T-helper 1 cell (primary cell): ENCODE measurements at places on chromosomes 3 and 15.

DNA sequence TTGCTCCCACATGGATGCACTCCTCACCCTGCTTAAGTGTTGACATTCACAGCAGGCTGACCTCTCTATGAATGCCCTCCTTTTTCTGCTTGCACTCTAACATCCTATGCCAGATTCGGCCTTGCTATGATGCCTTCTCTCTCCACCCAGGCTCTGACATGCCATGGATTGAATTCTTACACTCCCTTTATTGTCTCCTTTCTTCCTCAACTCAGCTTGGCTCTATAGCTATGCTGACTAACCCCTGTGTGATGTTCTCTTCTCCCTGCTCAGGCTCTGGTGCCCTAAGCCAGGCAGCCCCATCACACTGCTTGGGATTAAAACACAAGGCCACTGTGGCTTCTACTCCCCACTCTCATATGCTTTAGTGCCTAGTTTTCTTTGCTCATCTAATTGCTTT is 563.7 kb downstream of the NSUN3 start:
- no peak for DNase-seq

GRCh38 chr3:157087780-157088600 is 72.0 kb downstream of the CCNL1 start:
- DNase-seq: no peak

DNA sequence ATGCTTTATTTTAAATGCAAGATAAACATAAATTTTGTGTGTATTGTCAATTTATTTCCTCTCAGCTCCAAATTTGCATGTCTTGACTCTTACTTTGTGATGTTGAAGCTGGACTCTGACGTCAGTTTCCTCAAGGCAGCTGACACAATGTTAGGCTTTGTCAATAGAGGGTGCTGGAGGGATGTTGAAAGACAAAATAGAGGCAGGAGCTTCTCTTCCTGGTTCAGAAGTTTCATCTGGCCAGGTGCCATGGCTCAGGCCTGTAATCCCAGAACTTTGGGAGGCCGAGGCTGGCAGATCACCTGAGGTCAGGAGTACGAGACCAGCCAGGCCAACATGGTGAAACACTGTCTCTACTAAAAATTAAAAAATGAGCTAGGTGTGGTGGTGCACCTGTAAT is 408.6 kb downstream of the GBE1 start:
- no peak for DNase-seq

- DNase-seq: no peak
Observed at GRCh38 chr3:126137490-126138130, 42.8 kb downstream of the ALDH1L1 start.

GRCh38 chr3:123424321-123424998 is 24.4 kb downstream of the ADCY5 start:
- DNase-seq: no peak

DNA sequence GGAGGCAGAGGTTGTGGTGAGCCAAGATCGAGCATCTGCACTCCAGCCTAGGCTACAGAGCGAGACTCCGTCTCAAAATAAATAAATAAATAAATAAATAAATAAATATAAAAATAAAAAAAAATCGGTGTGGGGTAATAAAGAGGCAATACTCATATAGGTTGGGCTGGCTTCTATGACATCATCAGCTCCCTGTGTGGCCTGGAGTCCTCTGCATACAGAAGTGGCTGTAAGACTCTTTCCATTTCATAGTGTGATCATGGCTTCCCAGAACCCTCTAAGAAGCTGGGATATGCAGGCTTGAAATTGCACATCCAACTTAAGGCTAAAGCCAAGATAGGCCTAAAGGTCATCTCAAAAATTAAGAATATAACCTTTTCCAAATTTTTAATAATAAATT is 101.6 kb downstream of the ZIC4 start:
- no peak for DNase-seq

DNA sequence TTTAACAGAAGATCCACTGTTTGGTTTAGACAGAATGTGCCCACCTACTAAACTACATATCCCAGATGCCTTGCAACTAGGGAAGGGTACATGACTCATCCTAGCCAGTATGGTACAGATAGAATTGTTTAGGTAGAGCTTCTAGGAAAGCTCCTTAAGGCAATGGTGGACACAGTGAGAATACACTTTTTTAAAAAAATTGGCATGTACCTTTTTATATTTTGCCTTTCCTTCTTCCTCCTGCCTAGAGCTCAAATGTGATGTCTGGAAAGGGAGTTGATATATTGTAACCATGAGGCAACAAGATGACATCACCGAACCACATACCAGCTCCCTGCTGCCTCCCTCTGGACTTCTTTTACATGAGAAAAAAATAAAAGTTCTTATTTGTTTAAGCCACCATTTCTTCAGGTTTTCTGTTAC is 14.4 kb upstream of the C3orf80 start:
- no peak for DNase-seq

DNA sequence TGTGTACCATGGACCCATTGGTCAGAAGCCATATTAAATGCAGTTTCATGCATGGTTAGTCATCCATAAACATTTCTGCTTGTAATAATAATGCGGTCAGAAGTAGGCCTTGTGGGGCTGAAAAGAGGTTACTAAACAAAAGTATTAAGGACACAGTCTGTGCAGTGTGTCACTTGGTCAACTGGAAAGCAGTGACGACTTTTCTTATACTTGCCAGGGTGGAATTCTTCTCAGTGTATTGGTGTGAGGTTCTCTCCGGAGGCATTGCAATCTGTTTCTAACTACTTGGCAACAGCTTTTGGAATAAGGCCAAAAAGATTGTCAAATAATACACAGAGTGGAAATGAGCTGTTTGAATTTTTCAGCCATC is 46.8 kb downstream of the CHL1 start:
- DNase-seq: no peak

DNA sequence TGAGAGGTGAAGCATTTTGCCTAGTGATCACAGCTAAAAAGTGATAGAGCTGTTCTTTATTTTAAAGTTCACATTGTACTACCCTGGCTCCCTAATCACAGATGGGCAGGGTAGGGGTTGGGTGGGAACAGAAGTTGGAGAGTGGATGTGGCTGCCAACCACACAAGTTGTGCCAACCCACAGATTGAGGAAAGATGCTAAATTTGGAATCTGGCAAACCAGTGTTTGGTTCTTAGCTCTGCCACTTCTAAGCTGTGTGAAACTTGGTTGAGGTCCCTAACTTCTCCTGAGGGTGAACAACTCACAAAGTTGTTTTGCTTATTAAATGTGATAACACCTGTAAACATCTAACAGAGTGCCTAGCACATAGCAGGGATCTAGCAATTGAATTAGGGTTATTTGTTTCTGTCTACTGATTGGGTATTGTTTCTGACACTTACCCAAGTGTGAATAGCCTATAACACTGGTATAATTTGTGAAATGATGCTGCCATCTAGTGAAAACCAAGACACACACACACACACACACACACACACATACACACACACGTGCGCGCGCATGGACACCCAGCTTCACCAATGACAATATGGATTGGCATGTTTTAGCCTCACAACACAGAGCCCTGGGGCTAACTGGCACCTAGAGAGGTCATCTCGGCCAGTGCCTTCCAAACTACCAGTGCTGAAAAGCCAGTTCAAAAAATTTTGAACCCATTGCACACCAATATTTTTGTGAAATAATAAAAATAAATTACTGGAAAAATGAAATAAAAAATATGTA is 25.3 kb downstream of the ADGRG7 start:
- DNase-seq: no peak

DNA sequence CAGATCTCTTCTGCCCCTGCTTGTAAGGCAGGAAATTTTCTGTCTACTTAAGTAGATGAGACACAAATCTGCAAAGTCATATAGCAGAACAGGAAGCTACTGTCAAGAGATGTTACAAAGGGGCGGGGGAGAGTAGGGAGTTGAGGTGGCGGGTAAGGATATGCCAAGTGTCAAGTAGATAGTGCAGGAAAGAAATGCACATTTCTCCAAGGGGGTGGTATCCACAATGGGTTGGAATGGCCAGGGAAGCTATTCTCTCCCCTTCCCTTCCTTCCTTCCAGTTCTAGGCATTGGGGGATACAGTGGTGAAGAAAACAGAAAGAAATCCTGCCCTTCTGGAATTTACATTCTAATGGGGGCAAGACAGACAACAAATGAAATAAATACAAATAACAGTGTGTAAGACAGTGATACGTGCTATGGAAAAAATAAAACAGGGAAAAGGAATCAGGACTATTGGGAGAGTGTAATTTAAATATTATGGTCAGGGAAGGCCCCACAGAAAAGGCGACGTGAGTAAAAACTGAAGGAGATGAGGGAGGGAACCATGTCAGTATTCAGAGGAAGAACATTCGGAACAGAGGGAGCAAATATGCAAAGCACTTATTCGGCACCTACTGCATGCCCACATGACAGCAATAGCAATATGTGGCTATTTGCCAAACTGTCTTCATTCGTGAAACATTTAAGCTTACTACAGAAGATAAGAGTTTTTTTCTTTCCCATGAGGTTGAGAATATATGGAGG is 42.8 kb upstream of the RNU6-1 start:
- DNase-seq: peak; percentile 24

DNA sequence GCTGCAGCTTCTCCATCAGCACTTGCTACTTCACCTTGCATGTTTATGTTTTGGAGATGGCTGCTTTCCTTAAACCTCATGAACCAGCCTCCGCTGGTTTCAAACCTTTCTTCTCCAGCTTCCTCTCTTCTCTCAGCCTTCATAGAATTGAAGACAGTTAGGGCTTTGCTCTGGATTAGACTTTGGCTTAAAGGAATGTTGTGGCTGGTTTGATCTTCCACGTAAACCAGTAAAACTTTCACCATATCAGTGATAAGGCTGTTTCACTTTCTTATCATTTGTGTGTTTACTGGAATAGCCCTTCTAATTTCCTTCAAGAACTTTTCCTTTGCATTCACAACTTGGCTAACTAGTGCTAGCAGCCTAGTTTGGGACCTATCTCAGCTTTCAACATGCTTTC is 11.7 kb upstream of the GNAT1 start:
- DNase-seq: no peak

DNA sequence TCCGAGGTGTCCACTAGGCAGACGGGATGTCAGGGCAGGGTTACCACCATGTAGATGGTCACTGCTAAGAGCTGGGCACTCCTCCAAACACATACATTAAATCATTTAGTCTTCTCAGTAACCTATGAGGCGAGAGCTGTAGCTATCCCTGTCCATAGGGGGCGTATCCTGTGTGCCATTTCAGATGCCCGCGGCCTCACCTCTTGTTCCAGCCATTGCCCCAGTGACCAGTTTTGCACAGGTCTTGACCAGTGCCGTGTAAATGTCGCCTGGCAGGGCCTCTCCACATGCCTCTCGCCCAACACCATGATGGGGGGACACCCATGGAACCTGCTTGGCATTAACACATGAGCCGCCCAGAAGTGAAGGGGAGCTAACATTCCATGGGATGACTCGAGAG is 20.8 kb upstream of the SRP14 start:
- DNase-seq: no peak

- DNase-seq: no peak
Observed at GRCh38 chr15:53987480-53987879, 9.2 kb downstream of the UNC13C start.

- no peak for DNase-seq
Observed at GRCh38 chr15:95712785-95713184, 617.7 kb upstream of the NR2F2 start.

- no peak for DNase-seq
Observed at GRCh38 chr3:84906065-84906464, 52.7 kb upstream of the CADM2 start.

DNA sequence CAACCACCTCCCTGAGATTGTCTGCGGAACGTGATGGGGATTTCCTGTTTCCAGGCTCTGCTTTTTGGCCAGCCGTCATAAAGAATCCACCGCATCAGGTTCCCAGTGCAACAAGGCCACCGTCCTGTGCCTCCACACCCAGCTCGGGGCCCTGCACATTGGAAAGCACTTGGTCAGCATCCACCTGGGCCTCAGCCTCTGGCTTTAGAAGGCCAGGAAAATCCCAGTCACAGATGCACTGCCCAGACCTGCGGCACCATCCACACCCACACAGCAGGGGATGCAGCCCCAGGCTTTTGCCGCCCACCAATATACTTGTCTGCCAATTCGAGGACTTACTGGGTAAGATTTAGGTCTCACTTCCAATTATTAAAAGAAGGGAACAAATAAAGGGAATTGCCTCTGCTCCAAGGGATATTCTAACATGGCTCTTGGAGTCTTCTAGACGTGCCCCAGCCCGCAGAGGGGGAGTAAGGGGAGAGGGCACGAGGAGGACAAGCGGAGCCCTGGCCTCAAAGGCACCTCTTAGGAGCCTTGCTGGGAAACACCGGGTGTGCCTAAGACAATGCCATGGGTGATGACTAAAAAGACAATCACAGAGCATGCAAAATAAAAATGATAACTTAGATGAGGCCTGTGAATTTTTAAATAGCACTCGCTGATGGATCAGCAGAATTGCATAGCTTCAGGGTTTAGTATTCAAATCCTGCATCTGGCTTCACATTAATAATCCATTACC is 169.2 kb downstream of the FOXP1 start:
- no peak for DNase-seq

GRCh38 chr3:52403955-52404354 is 40.9 kb downstream of the SEMA3G start:
- DNase-seq: no peak

DNA sequence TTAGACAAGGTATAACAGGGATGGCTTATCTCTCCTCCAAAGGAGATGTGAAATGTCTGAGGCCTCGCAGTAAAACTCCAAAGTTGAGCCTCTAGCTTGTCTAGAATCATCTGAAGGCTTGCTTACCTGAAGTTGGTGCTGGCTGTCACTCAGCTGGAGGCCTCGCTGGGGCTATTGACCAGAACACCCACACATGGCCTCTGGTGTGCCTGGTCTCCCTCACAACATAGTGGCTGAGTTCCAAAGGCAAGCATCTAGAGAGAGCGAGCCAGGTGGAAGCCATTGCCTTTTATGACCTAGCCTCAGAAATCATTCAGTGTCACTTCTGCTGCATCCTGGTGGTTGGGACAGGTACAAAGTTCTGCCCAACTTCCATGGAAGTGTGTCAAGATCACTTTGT is 17.4 kb upstream of the RNU6-1 start:
- no peak for DNase-seq

- no peak for DNase-seq
Observed at GRCh38 chr3:143928541-143929255, 42.9 kb upstream of the DIPK2A start.

- no peak for DNase-seq
Observed at GRCh38 chr3:124923833-124924232, 10.7 kb downstream of the MUC13 start.

DNA sequence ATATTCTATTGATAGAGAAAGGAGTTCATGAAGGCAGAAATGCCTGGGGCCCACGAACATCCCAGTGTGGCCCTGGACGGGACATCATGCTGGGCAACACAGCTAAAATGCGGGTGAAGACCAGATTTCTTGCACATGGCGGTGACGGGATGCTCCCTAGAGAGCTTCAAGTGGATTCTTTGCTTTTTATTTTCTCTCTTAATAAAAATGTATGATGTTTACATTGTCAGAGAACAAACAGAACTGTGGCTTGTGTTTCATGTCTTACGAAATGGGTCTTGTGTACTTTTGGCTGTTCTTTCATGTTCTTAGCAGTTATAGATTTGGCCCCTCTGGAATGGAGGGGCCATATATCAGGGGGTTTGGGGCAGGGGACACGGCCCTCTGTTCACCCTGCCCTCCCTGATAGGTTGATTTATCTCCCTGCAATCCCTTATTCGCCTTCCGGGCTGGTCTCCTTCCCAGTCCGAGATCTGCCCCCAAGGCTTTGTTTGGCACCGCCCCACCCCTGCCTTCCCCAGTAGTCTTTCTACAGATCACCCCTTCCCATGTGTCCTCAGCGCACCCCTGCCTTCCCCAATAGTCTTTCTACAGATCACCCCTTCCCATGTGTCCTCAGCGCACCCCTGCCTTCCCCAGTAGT is 68.7 kb upstream of the CGNL1 start:
- DNase-seq: no peak
